Heart right ventricle (tissue), 16 donors: ENCODE measurements at places on chromosomes 3 and 15.

DNA sequence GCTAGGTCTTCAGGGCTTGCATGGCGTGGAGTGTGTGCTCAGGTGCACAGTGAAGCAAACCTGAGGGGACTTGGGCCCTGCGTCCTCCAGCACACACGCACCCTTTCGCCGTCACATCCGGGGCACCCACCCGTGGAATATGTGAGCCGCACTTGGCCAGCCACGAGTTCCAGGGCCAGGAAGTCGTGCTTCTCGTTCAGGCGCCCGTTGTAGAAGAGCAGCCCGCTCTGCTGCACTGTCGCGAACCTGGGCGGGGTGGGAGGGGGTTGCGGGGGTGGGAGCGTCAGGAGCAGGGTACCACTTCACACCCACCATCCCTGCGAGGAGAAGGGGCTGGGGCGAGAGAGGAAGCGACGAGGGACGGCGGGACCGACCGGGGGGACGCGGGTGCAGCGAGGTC is 7.1 kb downstream of the CELSR3 start:
- DNase-seq, result no peak

DNA sequence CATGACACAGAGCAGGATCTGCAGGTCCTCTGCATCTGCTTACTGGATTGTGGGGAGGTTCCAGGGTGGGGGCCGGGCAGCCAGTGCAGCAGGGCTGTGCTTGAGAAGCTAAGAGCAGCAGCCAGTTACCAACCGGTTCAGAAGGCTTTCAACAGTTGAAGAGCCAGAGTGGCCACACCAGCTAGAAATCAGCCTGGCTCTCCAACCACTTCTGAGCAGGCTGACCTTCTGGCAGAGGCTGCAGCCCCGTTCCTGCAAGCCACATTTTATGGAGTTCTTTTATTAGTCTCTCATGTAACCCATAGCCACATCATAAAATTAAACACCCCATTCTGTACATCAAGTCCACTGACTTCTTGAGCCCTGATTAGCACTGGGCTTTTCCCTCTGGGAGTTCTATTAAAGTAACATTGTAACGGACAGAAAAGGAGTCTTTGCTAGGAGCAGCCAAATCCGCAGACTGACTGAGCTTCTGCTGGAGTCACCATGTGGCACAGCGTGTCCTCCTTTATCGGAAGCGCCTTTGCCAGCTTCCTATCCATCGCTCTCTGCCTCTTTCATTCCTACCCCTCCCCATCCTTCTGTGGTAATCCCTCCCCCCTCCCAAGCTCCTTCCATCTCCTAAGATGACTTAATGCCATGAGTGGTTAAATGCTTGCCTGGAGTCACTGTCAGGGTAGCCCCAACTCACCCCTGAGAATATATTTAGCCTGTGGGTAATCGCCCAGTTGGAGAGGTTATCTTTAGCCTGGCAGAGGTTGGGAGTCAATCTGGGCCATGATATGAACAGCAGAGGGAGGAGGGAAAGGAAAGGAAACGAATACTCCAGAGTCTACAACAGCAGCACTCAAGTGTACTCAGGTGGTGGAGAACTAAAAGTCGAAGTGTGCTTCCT is 138.5 kb upstream of the HES1 start:
- DNase-seq, result peak; percentile 42

GRCh38 chr3:71453319-71453718 is 130.2 kb downstream of the FOXP1 start:
- no peak for DNase-seq

- no peak for DNase-seq
These were observed 74.7 kb downstream of the SEC22A start for GRCh38 chr3:123276346-123277006.

- no peak for DNase-seq
These were observed 15.4 kb downstream of the DLG1 start for GRCh38 chr3:197283045-197283444.

DNA sequence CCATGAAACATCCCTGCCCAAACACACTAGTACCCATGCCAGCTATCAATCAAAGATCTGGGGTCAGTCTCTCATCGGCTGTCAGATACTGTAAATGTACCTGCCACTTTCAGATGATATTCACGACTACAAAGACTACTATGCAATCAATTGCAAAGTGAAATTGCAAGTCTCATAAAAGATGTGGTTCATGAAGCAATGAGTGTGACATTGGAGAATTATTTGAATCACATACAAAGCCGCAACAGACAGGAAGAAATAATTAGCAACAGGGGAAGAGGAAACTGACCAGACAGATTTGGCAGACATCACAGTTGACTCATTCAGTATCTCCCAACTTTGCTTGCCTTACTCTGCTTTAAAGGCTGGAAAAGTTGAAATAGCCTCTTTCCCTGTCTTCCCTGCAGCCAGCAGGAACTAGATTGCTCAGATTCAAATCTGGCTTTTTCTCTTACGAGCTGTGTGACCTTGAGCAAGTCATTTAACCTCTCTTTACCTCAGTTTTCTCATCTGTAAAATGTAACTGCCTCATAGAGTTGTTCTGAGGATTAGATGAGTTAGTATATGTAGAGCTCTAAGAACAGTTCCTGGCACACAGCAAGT is 95.7 kb upstream of the C3orf80 start:
- peak; percentile 32 for DNase-seq

GRCh38 chr3:185081521-185081920 is 71.3 kb downstream of the C3orf70 start:
- DNase-seq, result no peak

DNA sequence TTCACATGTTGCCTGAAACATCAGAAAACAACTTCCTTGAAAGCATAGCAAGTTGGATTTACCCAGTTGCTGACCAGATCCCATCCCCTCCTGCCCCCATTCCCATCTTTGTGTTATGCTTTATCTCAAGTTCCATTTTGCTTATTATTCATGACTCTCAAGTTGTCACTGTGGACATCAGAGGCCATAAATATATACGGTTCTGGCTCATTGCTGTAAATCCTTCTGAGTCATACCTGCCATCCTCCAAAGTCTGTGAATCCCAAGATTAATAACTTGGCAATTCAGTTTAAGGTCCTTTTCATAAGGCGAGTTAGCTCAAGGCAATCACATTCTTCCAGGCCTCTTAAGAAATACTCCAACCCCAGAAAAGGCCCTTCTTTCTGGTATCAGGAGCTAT is 126.2 kb upstream of the C2CD4B start:
- DNase-seq, result no peak

- DNase-seq, result no peak
These were observed 47.7 kb downstream of the ZBTB11 start for GRCh38 chr3:101629219-101629618.

DNA sequence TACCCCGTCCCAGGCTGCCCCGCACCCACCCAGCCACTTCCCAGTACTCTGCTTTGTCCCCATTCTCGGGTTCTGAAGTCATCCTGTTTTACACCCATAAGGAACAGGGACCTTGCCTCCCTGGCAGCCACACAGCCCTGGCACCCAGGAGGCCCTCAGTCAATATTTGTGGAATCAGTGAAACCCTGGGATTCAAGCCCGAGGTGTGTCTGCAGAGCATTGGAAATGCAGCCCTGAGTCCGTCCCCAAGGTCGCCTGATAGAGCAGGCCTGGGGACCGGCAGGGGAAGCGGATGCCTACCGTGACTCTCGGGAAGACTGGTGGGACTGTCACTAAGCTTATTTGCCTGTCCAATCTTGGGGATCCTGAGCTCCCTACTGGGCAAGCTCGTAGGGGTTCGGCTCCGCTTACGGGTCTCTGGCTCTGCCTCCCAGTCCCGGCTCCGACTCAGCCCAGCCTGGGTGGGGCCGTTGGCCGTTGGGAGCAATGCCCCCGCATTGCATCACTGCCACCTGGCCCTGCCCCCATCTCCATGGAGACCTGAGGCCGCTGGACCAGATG is 64.4 kb upstream of the TAMM41 start:
- DNase-seq, result no peak

GRCh38 chr3:41304593-41304992 is 105.3 kb downstream of the CTNNB1 start:
- DNase-seq, result peak; percentile 55

GRCh38 chr3:14200841-14201240 is 22.2 kb downstream of the LSM3 start:
- DNase-seq, result no peak

DNA sequence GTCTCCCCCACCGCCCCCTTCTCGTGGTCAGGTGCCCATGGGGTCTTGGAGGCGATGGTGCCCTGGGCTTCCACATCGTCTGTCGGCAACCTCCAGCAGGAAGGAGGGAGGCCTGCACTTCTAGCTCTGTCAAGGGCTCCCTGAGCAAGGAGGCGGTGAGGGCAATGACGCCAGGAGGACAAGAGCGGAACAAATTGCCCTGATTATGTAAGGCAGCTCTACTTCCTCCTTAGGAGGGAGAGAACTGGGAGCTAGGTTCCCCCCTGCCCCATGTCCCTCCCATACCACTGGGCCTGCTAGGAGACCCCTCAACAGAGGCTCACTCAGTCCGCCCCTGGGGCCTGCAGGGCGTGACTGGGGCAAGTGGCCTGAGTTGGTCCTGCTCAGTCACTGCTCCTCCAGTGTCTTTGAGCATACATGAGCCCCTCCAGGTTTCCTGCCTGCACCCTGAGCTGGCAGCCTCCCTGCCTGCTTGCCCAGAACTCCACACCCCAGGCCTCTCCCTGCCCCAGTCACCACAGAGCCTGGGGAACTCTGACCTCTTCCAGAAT is 56.1 kb downstream of the CACNA2D2 start:
- no peak for DNase-seq

- DNase-seq, result no peak
These were observed 250.8 kb upstream of the FEZF2 start for GRCh38 chr3:62624185-62624584.

DNA sequence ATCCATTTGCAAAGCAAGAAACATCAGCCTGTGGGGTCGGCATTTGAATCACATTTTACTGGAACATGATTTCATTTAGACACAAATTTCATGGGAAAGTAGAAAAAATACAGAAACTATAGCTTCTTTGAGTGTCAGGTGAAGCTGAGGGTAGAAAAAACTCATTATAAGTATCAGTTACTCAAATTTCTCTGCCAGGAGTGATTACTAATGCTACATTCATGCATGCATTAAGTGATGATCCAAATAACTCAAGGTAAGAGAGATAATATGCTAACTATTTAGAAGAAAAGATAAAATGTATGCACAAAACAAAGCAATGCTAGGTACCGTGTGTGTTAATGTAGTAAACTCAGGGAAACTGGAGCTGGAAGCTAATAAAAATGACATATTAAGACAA is 406.0 kb downstream of the GAP43 start:
- no peak for DNase-seq

DNA sequence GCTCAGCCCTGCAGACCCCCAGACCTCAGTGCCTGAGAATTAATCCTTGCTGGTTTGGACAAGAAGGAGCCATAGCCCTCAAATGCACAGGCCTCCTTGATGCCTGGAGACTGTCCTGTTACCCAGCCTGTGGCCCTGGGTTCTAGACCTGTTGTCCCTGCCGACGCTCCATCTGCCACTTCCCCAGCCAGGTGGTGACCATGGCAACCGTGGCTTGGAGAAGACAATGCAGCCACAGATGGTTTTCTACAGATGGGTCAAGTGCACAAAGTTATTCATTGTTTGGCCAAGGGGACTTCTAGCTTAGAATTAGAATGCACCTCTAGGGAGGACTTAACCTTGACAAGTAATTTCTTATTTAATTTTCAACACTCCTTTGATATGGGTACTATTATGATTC is 297.1 kb downstream of the UACA start:
- DNase-seq, result no peak

GRCh38 chr3:114421204-114421603 is 127.4 kb downstream of the TIGIT start:
- DNase-seq, result no peak

DNA sequence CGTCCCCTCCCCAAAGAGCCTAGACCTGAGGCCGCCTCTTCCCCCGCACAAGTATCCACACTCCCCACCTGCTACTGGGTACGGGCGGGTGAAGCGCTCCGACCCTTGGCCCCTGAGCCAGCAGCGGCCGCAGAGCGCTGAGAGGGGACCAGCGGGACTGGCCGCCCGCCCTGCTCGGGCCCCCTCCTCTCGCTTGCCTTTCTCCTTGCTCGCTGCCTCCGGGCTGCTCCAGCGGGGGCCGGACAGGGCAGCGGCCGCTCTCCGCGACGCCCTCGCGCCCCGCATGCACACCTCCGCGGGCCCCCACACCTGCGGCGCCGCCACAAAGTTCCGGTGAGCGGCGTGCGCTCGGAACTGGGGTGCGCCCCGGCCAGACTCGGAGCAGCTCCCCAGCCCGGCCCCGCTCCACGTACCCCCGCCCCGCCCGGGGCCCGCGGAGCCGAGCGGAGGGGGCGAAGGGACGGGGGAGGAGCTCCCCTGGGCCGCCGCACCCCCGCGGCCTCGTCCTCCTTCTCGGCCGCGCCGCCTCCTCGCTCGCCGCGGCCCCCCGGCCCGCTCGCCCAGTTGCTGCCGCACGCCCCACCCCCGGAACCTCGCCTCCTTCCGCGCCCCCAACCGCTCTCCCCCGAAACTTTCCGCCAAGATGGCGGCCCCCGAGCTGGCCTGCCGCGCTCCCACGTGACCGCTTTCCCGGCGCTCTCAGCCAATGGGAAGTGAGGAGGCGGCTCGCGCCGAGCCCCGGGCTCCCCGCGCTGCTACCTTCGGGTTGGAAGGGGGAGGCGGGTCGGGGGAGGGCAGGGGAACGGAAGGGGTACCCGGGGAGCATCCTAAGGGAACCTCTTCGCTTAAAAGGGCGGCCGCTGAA is 704 bp downstream of the DLG1 start:
- peak; percentile 91 for DNase-seq

DNA sequence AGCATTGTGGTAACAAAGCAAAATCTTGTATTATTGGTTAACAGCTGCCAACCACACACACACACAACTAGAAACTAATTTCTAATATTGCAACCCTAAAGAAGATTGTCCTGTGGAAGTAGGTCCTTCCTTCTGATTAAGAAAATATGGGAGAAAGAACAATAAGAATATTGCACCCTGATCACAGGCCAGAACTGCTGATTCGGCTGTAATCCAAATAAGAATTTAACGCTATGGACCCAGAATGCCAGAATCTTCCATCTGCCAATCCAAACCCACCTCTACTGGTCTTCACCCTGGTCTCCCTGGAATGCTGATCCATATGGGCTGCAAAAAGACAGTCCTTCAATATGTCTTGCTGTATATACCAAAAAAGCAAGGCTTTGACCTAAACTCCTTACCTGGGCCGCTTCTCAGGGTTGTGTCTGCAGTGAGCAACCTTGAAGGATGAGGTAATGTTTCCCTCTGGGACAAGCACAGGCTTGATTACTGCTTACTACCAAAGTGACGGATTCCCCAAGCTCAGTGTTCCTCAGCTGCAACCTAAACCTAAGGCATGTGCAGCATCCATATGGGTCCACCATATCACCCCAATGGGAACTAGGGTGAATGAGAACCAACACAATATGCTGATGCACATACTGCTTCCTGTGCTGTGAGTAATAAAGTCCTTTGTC is 8.0 kb downstream of the CCDC14 start:
- no peak for DNase-seq

GRCh38 chr3:183800243-183800863 is 25.0 kb downstream of the MAP6D1 start:
- DNase-seq, result no peak
